ENCODE measurements at places on chromosomes 3 and 15.

GRCh38 chr3:145943952-145944351, 217.0 kb downstream of the PLOD2 start:
- H3K27ac ChIP-seq = no peak overlapping the region
- H3K27me3 ChIP-seq = no peaks in the 10 kb centered on the region
- H3K36me3 ChIP-seq = no peaks in the 10 kb centered on the region
- no peak for DNase-seq

GRCh38 chr3:12265508-12265907, 23.4 kb upstream of the PPARG start:
- no peak overlapping the region for H3K27ac ChIP-seq
- DNase-seq = no peak
- H3K4me1 ChIP-seq = no peaks in the 10 kb centered on the region
- H3K4me3 ChIP-seq = no peak overlapping the region
- peaks cover 4% of the 10 kb centered on the region for H3K27me3 ChIP-seq

- H3K36me3 ChIP-seq = no peaks in the 10 kb centered on the region
- H3K27ac ChIP-seq = no peak overlapping the region
- no peaks in the 10 kb centered on the region for H3K27me3 ChIP-seq
- peak; percentile 15 for DNase-seq
- H3K4me3 ChIP-seq = no peak overlapping the region
Observed at GRCh38 chr3:25046911-25047771, 380.9 kb upstream of the RARB start.

- H3K27ac ChIP-seq = no peak overlapping the region
- no peaks in the 10 kb centered on the region for H3K4me1 ChIP-seq
- H3K4me3 ChIP-seq = no peak overlapping the region
- peaks cover 8% of the 10 kb centered on the region for H3K27me3 ChIP-seq
Observed at GRCh38 chr3:171487382-171487781, 27.2 kb upstream of the TNIK start.

GRCh38 chr15:68186671-68187397, 18.3 kb downstream of the CALML4 start:
- H3K4me1 ChIP-seq = peaks cover 14% of the 10 kb centered on the region
- H3K27me3 ChIP-seq = no peaks in the 10 kb centered on the region
- H3K36me3 ChIP-seq = peaks cover 40% of the 10 kb centered on the region
- H3K27ac ChIP-seq = peak overlapping the region; percentile 11
- DNase-seq = peak; percentile 84

DNA sequence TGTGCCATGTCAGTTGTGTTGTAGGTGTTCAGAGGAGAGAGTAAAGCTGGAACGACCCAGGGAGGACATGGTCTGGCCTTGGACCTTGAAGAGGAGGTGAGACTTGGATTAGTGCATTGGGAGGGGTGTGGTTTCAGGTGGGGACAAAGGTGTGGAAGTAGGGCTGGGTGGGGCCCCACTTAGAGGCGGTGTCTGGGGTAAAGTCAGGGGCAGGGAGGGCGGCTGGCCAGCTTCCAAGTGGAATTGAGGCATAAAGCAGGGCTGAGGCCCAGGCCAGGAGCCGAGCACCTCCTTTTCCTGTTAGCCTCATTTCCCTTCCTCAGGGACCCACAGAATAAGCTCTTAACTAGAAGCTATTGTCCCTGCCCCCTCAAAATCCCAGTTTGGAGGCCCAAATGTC, 36.2 kb upstream of the FLNB start:
- H3K4me3 ChIP-seq = no peak overlapping the region
- peaks cover 31% of the 10 kb centered on the region for H3K4me1 ChIP-seq
- no peaks in the 10 kb centered on the region for H3K36me3 ChIP-seq
- H3K27me3 ChIP-seq = no peaks in the 10 kb centered on the region
